ENCODE measurements at places on chromosomes 1 and 21.

- DNase-seq: no peak
These were observed 597.2 kb upstream of the BRINP3 start for GRCh38 chr1:191074881-191075280.

DNA sequence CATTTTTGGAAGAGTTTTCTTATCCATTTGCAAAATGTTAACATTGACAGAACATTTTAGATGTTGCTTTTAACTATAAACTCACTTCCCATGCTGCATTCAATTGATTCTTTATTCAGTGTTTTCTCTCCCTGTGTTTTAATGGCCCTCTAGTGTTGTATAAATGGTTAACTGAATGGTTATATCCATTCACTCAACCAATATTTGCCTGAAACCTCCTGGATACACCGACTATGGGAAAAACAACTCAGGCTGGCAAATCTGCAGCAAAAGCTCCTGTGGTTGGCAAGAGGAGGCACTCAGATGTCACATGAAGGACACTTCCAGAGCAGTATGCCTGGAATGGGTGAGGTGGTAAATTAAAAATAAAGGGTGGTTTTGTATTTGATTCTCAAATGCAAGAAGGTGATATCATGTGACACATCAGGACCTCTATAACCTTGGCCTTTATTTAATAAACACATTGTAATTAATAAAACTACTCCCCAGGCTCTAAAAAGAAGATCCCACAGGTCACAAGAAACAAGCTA, 107.6 kb downstream of the BCAR3 start:
- no peak for DNase-seq

- no peak for DNase-seq
These were observed 79.7 kb upstream of the LPGAT1 start for GRCh38 chr1:211910113-211910884.

GRCh38 chr1:119587341-119587740, 60.7 kb downstream of the ZNF697 start:
- no peak for DNase-seq

- no peak for DNase-seq
These were observed 25.2 kb downstream of the MAPKAPK2 start for GRCh38 chr1:206709772-206710459.

- DNase-seq: no peak
These were observed 13.3 kb downstream of the RRP15 start for GRCh38 chr1:218298398-218298797.

DNA sequence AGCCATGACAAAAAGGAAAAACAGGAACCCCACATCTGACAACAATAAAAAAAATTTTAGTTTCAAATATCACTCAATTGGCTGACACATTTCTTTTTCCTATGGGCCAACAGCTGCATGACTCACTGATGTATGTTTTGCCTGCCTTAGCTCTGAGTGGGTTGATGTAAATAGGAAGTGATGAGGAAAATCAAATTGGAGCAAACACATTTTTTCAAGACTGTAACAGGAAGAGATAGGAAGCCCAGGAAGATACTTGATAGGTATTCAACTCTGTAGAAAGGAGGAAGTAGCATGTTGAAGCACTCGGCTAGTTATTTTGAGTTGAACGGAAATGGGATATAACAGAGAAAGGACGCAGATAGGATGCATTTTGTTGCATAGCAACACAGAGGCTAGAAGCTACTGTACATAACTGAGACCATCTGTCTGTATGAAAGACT, 168.0 kb upstream of the NR5A2 start:
- DNase-seq: no peak

DNA sequence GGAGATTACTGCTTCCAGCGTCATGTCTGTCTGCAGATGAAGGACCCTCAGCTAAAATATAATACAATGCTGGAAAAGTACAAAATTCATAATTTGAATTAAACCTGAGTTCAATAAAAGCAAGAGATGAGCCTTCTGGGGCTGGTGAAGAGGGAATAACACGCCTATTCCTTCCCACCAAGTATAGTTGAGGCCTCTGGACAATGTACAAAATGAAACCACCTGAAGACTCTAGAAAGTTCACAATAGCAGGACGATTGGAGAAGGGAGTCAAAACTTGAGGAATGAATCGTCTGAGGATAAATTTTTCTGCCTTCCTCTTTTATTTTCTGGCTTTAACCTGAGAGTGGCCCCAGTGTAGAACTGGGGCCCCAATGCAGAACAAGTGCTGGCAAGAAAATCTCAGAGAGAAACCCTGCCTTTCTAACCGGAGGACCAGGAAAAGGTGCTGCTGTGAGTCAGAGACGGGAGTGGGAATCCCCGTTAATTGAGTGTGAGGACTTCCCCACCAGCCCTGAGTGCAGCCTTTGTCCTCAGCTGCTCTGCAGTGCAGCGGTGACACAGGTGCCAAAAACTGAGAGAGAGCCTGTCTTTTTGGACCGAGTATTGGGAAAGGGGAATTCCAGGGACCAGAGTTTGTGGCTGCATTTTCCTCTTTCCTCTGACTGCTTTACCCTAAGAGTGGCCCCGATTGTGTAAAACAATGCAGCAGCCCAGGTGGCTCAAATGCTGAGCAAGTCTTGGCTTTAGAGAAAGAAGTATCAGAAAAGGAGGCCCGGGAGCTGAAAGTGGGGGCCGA, 264.9 kb downstream of the DYRK1A start:
- DNase-seq: no peak

DNA sequence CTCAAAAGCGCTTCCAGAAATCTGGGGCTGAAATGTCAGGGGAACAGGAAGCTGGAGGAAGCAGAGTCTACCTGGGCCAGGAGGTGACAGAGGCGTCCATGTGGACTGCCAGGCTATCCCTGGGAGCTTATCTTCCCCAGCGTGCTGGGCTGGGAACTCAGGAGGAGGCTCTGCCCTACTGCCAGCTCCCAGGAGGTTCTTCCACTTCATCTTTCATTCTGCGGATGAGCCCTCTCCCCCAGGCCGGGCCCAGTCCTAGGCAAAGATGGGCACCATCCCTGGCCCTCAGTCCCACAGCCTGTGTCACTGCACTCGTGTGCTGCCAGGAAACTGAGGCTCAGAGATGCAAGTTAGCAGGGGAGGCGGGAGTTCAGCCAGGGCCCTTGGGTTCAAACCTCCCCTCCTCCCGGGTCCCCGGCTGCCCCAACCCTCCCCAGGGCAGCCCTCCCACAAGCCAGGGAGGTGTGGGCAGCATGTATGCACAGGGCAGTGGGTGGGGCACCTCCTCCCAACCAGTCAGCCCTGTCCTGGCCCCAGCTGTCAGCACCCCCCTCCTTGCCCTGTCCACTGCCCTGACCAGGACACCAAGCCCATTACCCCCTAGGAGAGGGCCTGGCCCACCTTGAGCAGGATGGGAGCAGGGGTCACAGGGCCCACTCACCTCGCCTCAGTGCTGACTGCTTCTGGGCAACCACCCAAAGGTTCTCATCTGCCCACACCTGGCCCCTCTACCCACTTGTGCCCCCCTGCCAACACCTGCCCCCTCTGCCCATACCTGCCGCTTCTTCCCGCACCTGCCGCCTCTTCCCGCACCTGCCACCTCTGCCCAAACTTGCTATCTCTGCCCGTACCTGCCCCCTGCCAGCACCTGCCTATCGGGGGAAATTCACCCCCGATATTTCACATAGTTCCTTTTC, 226.0 kb downstream of the NPHP4 start:
- DNase-seq: no peak

- peak; percentile 76 for DNase-seq
These were observed 9.2 kb downstream of the ABCG1 start for GRCh38 chr21:42227909-42228708.

- no peak for DNase-seq
These were observed 65.3 kb downstream of the URB2 start for GRCh38 chr1:229691362-229691761.

DNA sequence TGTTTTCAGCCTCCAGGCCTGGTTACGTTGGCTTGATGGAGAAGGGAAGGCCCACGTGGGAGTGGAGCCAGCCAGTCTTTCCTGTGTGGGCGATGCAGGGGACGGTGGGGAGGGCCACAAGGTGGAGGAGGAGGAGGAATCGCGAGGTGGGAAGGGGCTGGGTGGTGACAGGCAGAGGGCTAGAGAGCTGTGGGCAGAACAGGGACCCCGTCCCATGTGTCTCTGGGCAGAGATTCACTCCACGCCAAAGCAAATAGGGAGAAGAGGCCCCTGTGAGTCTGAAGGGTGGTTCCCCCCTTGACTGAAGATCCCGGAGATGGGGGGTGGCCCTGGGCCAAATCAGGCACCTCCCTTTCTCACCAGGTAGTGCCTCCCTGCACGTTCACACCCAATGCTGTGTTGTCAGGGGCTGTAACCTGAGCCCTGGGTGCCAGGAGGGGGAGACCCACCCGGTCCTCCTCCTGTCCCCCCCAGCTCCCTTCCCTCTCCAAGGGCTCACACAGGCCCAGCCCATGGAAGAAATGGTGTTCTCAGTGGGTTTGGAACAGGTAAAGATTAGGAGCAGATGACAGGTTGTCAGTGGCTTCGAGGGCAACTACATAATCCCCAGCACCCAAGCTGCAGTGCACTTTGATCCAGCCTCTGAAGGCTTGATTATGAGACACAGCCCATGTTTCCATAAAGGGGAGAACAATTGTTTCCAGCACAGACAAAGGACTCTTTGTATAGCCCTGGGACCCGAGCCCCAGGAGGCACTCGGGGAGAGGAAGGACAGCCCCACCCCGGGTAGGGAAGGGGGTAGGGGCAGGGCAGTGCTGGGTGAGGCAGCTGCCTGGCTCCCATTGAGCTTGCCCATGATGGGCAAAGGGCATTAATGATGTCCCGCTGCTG, 37.7 kb upstream of the GPR37L1 start:
- no peak for DNase-seq

DNA sequence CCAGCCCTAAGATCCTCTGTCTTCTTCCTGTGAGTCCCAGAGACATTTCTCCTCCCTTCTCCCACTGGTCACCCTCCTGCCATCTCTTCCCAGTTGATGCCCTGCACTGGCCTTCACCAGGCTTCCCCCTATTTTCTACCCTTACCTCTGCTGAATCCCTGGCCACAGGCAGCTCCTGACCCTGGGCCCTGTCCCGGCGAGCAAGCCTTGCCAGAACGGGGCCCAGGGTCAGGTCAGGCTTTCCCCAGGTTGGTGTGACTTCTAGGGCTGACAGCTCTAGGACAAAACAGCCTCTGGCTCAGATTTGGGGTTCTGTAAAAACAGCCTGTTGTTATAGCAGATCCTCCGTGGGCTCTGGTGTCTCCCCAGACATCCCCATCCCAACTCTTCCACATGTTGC, 52.7 kb upstream of the A3GALT2 start:
- no peak for DNase-seq

DNA sequence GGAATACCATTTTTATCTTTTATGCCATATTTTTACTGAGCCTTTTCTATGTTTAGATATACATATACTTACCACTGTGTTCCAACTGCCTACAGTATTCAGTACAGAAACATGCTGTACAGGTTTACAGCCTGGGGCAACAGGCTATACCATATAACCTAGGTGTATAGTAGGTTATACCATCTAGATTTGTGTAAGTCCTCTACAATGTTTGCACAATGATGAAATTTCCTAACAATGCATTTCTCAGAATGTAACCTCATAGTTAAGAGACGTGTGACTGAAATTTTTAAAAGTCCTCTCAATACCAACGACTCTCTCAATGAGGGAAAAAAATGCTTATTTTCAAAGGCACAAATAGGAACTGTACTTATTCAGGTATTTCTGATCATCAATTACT, 21.7 kb downstream of the INTS7 start:
- no peak for DNase-seq

GRCh38 chr1:44437107-44437716, 32.2 kb downstream of the RNF220 start:
- DNase-seq: no peak

- no peak for DNase-seq
These were observed 206.3 kb upstream of the KCTD3 start for GRCh38 chr1:215360758-215361157.

GRCh38 chr1:22636353-22636752, at the start of gene C1QA:
TSS of gene C1QA (plus strand) at chr1:22636628. CDS start at chr1:22637617, 989 bp downstream.
- DNase-seq: no peak

- no peak for DNase-seq
These were observed 45.8 kb downstream of the CYP2J2 start for GRCh38 chr1:59880735-59881134.

- DNase-seq: no peak
These were observed 375.7 kb upstream of the DAB1 start for GRCh38 chr1:57799490-57800115.

GRCh38 chr1:206909883-206910318, 11.8 kb downstream of the FCMR start:
- no peak for DNase-seq

DNA sequence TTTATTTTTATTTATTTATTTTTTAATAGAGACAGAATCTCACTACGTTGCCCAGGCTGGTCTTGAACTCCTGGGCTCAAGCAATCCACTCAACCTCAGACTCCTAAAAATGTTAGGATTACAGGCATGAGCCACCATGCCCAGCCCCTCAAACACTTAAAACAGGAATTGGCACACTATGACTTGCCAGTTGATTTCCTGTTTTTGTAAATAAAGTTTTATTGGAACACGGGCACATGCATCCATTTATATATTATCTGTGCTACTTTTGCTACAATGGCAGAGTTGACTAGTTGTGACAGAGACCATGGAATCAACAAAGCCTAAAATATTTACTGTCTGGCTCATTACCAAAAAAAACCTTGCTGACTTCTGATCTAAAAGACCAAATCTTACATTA, 16.0 kb upstream of the YRDC start:
- DNase-seq: no peak

DNA sequence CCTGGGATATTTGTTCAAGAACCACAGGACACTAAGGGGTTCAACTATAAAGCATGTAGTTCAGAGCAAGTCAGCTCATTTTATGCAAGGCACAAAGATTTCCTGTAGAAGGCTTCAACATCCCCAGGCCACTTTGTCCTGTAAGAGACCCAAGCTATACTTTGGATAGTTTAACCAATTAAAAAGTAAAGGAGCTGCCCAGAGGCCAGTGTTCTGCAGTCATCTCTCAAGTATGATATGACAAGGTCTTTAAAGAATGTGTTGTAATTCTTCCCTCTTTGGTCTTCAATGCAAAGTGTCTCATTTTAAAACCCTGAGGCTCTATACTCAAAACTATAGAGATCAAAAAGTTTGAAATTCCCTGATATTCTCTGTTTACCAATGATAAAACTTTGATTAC, 34.1 kb downstream of the KRTAP20-3 start:
- DNase-seq: no peak

GRCh38 chr1:171909711-171910110, 68.4 kb downstream of the DNM3 start:
- no peak for DNase-seq

- DNase-seq: no peak
These were observed 3.9 kb downstream of the JAK1 start for GRCh38 chr1:64962441-64962840.
